ENCODE measurements at places on chromosomes 13 and 19.

GRCh38 chr19:56348289-56348877 is 33.7 kb upstream of the ZSCAN5A start:
- DNase-seq: no peak

- no peak for DNase-seq
Measured at GRCh38 chr13:21016487-21016886, 44.9 kb downstream of the LATS2 start.

DNA sequence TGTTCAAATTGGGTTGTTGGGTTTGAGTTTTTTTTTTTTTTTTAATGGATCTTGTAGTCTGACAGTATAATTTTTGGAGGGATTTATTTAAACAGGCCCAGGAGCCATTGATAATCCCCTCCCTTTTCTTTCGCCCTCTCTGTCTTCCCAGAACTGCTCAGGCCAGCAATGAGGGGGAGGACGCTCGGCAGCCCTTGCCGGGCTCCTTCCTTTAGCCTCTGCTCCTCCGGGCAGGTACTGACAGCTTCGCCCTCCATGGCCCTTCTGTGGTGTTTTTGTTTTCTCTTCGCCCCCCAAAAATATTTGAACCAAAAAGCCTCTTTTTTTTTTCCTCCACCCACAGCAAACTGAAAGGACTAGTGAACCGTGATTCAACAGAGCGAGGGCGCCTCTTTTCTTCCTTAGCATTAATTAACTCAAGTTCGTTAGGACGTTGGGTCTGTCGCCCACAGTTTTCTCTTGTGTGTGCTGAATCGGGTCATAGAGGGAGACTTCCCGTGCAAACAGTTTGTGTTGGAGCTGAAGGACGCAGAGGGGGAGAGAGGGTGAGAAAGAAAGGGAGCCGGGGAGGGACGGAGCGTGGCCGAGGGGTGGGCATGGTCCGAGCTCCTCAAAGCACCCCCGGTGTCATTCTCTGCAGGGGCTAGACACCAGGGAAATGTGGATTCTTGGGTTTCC is 21.5 kb downstream of the NFIX start:
- DNase-seq: no peak

DNA sequence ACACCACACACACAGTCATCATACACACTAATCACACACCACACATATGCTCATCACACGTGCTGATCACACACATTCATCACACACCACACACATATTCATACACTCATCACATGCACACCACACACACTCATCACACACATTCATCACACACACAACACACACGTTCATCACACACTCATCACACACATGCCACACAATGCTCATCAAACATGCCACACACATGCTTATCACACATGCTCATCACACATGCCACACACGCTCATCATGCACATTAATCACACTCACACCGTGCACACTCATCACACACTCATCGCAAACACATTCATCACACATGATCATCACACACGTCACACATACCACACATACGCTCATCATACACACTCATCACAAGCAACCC is 47.5 kb downstream of the C1QTNF9 start:
- no peak for DNase-seq

DNA sequence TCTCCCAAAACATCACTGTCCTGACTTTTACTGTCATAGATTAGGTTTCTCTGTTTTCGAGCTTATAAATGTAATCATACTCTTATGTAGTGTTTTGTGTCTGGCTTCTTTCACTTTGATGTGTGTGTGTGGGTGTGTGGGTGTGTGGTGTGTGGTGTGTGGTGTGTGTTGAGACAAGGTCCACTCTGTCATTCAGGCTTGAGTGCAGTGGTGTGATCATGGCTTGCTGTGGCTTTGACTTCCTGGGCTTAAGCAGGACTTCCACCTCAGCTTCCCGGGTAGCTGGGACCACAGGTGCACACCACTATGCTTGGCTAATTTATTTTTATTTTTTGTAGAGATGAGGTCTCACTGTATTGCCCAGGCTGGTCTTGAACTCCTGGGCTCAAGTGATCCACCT is 59.6 kb downstream of the PDS5B start:
- no peak for DNase-seq

GRCh38 chr19:18009412-18010066 is 1.6 kb downstream of the ARRDC2 start:
- DNase-seq: no peak

GRCh38 chr19:6543866-6544347 is 13.1 kb downstream of the TNFSF9 start:
- DNase-seq: no peak

- DNase-seq: no peak
Measured at GRCh38 chr19:36837176-36837905, 846 bp downstream of the ZNF790 start.

- peak; percentile 54 for DNase-seq
Measured at GRCh38 chr13:32314271-32315237, 609 bp downstream of the ZAR1L start.

- DNase-seq: peak; percentile 93
Measured at GRCh38 chr13:39527961-39528660, 74.9 kb downstream of the LHFPL6 start.
